HCEC 1CT (cell line): ENCODE measurements at places on chromosomes 5 and 9.

DNA sequence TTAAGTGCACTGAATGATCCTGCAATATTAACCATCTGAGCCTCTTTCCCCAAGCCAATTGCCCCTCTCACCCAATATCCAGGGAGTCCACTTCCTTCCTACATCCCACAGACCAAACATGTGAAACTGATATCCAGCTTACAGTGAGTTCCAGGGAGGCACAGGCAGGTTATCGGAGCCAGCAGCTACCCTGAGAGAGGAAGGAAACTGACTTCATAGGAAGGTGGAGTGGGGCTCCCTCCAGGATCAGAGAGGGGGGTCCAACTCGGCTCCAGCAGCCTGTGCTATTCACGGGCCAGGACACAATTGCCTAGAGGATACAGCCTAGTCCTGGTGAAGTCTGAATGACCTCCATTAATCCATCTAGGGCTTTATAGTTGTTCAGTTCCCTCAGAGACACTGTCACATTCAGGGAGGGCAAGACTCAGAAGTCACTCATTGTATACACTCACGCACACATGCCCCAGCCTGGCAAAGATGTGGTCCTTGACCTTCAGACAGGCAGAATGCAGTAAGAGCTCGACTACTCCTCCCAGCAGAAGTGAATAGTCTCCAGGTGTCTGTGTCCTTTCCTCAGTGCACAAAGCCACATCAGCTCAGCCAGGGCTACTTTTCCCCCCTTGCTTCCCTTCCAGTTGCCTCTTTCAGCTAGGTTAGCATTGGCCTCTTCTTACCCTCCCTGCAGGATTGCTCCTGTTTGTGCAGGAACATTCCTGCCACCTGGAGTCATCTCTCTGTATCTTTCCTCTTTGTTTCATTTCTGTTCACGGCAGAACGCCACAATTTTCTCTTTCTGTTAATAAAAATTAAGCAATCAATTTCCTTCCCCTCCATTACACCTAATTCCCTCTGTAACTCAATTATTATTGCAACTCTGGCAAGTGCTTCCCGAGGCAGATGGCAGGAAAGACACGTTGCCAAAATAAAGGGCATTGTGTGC is 501.7 kb downstream of the ARHGEF28 start:
- DNase-seq, result no peak

GRCh38 chr5:160938532-160938931 is 86.5 kb upstream of the ATP10B start:
- no peak for DNase-seq

- DNase-seq, result no peak
These were observed 286.9 kb downstream of the GADD45G start for GRCh38 chr9:89891591-89892304.

- DNase-seq, result no peak
These were observed 219.2 kb downstream of the AP3B1 start for GRCh38 chr5:78075301-78075700.

DNA sequence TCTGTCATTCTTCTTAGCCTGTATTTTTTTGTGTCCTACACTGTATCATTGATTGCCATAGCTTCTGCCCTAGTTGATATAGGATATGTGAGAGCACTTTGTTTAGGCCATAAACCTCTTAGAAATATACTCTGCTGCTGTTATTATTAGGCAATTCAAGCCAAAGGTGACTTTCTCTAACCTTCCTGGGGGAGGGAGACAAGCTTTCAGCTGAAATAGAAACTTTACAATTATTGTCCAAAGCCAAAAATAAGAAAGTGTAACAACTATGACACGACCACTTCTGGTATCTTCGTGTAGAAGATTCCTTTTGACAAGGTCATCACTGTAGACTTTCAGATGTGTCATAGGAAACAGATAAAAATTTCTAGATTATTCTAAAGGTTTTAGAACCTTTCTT is 12.2 kb upstream of the CSNK1A1 start:
- DNase-seq, result peak; percentile 39

GRCh38 chr9:26210338-26210851 is 532.2 kb upstream of the TUSC1 start:
- no peak for DNase-seq

DNA sequence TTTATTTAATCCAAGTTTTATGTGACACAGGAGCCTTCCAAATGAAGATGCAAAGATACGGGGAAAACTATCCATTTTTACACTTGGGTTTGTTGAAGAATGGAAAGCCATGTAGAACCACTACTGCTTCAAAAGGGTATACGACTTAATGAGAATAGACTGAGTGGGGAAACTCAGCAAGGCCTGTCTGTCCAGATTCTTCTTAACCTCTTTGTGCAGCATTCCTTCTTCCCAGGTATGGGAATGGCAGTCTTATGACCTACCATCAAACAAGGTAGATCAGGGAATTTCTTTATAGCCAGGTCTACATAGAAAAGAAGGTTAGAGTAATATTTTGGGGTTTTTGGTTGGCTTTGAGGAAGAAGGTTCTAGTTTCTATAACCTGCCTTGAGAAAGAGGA is 23.4 kb downstream of the APTX start:
- DNase-seq, result no peak

- no peak for DNase-seq
These were observed 1237.3 kb upstream of the C9orf72 start for GRCh38 chr9:28810388-28811075.

GRCh38 chr9:100557053-100557452 is 20.8 kb upstream of the CAVIN4 start:
- peak; percentile 15 for DNase-seq

GRCh38 chr5:136226401-136226800 is 33.4 kb upstream of the SMIM32 start:
- DNase-seq, result no peak
